DND-41 (cell line): ENCODE measurements at places on chromosomes 6 and 20.
A peak's percentile ranks its signal among the peaks of the same experiment; 100 is the strongest.

DNA sequence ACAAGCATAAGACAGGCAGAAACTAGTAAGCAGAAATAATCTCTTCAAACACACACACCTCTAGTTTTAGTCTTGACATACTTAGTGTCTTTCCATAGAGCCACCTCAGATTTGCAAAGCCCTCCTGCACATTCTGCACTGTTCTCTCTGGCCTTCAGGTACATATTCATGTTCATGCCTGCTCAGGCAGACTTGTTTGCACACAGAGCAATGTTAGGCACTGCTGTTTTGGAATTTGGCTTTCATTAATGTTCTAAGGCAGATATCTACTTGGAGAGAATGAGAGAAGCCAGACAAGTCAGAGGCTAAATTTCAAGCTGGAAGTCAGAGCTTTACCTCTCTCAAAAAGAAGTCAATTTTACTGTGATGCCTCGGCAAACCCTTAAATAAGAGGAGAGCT, 21.3 kb upstream of the DST start:
- DNase-seq, result no peak

DNA sequence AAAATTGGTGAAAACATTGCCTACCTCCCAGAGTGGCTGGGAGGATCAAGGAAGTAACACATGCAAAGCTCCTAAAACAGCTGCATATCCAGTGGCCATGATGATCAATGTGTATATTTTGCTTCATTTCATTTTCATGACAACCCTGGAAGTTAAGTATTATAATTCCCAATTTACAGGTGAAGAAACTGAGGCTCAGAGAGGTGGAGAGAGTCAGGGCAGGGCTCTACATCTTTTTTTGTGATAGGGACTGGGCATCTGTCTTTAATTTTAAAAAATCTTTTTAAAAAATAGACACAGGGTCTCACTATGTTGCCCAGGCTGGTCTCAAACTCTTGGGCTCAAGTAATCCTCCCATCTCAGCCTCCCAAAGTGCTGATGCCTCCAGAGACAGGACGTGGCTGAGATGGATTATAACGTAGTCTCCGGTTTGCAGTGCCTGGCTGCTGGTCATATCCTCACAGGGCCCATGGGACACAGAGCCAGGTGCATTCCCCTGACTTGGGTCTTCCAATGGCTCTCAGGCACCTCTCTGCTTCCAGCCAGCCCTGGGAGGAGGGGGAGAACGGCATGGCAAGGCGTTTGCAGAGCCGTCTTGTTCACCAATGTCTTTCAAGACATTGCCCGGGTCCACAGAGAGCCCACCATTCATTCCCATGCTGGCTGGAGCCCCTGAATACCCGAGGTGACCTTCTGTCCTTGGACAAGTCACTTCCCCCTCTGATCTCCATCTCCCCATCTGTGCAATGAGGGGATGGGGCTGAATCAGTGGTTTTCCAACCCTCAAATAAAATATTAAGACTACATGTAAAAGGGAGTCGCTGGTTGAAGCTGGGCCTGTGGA, 38.3 kb downstream of the HNF4A start:
- DNase-seq, result no peak

GRCh38 chr6:22471132-22471690, 98.2 kb upstream of the HDGFL1 start:
- peak; percentile 18 for DNase-seq

DNA sequence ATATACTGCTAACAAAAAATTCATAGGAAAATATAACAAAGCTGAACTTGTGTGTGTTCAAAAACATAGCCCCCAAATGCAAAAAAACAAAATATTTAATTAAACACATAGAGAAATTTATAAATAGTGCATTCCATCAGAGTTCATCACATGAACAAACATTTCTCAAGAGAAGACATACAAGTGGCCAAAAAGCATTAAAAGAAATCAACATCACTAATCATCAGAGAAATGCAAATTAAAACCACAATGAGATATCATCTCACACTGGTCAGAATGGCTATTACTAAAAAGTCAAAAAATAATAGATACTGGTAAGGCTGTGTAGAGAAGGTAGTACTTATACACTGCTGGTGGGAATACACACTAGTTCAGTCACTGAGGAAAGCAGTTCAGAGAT, 39.6 kb upstream of the ADGRG6 start:
- no peak for DNase-seq

GRCh38 chr6:14241255-14242070, 123.9 kb downstream of the CD83 start:
- peak; percentile 72 for DNase-seq

DNA sequence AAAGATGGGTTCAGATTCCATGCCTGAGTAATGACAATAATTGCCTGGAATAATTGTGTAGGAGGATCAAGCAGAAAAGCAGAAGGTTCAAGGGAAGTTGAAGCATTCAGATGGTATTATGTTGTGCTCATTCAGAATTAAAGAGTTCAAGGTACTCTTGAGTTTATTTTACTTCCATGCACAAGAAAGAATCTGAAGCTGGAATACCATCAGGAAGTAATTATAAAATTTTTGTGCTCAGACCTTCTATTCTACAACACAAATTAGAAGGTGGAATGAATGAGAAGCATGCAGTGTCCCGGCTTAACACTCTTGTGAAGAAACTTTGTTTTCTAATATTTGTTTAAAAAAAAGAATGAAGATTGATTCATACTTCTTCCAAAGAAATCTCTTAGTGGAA, 139.4 kb upstream of the ENPP5 start:
- DNase-seq, result no peak

GRCh38 chr6:64224819-64225218, 589.2 kb downstream of the PHF3 start:
- no peak for DNase-seq
